Stimulated activated CD4-positive, alpha-beta T cell treated with anti-CD3 and anti-CD28 coated beads, Interleukin-4, amount 100 ng/mL, for 1 hour (primary cell): ENCODE measurements at places on chromosomes 7 and 10.

GRCh38 chr7:26593393-26593792 is 271.0 kb downstream of the SKAP2 start:
- DNase-seq = no peak

DNA sequence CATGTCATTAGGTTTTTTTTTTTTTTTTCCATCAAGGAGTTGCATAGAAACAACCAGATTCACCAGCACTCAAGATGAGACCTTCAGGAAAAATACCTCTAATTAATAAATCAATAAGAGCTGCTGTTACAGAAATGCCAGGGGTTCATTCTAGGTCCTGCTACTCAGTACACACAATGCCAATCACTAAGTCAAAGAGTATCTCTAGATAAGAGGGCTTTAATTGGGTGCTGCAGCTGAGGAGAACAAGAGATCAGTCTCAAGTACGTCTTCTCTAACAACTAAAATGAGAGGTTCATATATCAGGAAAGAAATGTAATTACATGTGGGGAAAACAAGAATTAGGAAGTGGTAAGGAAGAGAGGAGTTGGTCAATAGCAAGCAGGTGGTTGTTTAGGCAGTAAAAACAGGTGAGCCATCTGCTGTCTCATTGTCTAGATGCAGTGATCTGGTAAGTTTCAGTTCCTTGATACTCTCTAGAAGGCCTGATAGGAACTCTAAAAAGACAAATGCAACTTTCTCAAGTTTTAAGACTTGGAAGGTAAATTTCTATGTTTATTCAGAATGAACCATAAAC is 272.9 kb upstream of the ZWINT start:
- DNase-seq = no peak

DNA sequence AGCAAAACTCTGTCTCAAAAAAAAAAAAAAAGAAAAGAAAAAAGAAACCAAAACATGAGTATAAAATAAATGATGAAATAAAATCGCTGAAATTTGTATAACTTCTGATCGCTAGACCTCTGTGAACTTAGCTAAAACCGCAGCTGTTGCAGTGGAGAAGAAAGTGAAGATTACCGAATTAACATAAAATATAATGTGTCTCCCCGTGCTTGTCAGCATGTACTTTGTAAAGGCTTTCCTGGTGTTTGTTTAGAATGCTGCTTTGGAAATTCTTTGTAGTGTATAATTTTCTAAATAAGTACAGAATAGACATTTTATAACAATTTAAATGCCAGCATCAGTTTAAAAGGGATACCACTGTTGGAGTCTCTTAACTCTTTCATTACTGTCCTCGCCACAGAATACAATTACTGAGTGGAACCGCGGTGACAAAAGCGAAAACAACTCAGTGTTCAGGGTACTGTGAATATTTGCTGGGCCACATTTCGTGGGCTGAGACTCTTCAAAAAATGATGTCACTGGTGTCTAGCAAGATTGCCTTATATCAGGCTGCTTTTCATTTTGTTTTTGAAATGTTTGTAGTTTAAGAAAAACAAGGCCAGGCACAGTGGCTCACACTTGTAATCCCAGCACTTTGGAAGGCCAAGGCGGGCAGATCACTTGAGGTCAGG is 167.7 kb downstream of the NSUN6 start:
- no peak for DNase-seq

GRCh38 chr10:132515811-132516726 is 21.5 kb upstream of the INPP5A start:
- no peak for DNase-seq

GRCh38 chr7:9937944-9938631 is 1035.6 kb upstream of the PHF14 start:
- DNase-seq = no peak

DNA sequence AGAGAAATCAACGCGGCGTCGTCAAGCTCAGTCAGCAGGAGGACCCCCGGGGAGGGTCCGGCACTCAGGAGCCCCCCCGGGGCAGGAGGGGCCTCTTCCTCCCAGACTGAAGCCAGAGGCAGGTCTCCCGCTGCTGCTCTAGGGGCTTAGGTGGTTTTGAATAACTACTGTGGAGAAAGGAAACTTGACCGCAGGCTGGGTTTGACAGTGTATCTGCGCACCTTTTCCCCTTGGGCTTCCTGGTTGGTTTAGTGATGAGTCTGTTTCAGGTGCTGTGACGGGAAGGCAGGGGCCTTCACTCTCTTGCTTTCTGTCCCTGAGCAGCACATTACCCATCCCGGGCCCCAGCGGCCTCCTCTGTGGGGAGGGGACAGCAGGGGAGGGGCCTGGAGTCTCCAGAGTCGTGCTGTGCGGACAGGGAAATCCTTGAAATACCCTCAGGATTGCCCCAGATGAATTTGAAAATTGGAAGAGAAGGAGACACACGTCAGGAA is 262.2 kb downstream of the ADARB2 start:
- no peak for DNase-seq

- peak; percentile 84 for DNase-seq
Observed at GRCh38 chr10:12348870-12349628, at the start of gene CAMK1D. TSS of gene CAMK1D (plus strand) at chr10:12349547.

- DNase-seq = no peak
Observed at GRCh38 chr7:31419505-31420055, 79.1 kb upstream of the NEUROD6 start.

GRCh38 chr7:27196287-27196767 is 3.6 kb downstream of the HOXA13 start:
- DNase-seq = peak; percentile 90

DNA sequence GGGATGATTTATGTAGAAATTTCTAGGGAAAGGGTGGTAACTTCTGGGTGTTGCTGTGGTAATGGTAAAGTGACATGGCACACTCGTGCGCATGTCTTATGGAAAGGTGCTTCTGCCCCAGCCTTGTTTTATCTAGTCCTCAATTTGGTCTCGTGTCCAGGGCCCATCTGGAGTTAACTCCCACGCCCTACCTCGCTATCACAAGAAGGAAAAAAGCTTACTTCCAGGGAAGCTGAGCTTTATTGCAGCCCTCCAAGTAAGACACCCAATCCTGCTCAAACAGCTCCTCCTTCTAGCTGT is 611.8 kb downstream of the TNS3 start:
- no peak for DNase-seq

GRCh38 chr7:101102026-101102425 is 16.7 kb downstream of the TRIM56 start:
- DNase-seq = no peak

- no peak for DNase-seq
Observed at GRCh38 chr7:23334482-23335056, 35.4 kb downstream of the MALSU1 start.

- no peak for DNase-seq
Observed at GRCh38 chr10:97644936-97645335, 4.5 kb downstream of the PI4K2A start.

DNA sequence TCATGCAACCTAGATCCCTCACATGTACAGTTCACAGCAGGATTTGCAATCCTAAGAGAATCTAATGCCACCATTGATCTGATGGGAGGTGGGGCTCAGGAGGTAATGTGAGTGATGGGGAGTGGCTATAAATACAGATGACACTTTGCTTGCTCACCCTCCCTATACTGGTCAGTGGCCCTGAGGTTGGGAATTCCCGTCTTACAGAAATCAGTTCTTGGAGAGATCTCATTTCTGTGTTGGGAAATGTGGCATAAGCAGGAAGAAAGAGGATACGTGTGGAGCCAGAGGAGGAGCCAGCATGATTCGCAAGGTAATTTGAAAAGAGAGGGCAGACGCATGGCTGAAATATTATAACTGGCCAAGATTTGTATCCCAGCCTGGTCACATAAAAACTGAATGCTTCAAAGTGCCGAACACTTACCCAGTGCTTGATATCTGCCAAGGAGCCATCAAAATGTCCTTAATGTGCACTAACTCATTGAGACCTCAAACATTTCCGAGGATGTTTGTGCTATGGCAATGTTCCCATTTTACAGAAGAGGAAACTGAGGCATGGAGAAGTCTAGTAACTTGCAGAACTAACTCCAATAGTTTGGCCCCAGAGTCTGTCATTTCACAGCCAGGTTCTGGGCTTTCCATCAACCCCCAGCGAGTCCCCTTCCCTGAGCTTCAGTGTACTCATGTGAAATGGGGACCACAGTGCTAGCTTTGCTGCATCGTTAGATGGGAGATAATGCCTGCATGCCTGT is 5.5 kb upstream of the IKZF1 start:
- no peak for DNase-seq

DNA sequence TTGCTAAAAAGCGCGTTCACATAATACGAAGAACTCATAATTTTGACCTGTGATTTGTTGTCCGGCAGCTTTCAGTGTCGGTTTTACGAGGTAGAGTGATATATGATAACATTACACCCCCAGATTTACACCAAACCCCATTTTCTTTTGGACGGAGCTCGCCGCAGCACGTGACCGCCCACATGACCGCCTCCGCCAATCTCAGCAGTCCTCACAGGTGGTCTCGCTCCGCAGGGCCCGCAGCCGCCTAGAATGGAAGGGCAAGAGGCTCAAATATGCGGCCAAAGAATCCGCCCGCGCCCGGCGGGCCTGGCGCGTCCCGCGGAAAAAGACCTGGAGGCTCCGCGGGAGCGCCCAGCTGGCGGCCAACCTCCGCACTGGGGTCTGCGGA is at the start of gene HOXA7:
Gene HOXA7 (minus strand): TSS at position 168 of the 391 bp plus-strand sequence. CDS start 130 bp downstream, at position 38.
- no peak for DNase-seq

GRCh38 chr10:29734640-29734961 is 99.8 kb upstream of the SVIL start:
- DNase-seq = no peak

GRCh38 chr10:45058580-45058979 is 57.9 kb downstream of the ZNF22 start:
- no peak for DNase-seq

GRCh38 chr7:26379711-26380110 is 88.0 kb downstream of the SNX10 start:
- no peak for DNase-seq

DNA sequence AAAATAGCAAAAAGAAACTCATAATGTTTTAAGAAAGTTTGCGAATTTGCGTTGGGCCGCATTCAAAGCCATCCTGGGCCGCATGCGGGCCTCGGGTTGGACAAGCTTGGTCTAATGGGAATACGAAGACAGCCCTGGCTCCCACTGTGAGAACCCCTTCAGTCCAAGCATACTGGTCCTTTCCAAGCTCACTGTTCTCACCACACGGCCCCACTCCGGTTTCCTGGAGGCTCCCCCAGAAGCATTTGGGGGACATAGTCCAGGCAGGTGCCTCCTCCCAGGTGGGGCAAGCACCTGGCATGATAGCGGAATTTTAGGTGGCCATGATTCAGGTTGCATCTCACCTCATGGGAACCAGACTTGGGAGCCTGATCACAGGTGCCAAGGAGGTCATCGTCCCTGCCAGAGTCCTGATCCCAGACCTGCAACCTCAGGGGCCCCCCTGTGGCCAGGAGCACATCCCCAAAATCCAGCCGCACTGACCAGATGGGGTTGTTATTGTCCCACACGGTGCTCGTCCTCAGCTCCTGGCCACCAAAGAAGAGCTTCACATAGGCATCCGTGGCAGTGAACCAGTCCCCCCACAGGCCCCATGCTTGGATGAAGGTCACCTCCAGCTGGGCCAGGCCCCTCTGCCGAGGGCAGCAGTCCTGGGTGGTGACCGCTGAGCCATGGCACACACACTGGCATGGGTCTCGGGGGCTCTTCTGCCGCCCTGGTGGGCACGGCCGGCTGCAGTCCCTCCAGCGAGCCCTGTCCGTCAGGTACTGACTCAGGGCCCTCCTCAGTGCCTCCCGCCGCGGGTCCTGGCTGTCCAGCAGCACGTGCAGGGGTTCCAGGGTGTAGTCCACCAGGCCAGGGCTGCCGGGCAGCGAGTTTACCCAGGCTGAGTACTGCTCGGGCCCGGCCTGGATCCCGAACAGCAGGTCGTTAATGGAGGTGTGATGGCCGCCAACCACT is 4.4 kb downstream of the PRF1 start:
- DNase-seq = no peak

GRCh38 chr10:125979976-125980375 is 83.6 kb downstream of the FANK1 start:
- DNase-seq = no peak

DNA sequence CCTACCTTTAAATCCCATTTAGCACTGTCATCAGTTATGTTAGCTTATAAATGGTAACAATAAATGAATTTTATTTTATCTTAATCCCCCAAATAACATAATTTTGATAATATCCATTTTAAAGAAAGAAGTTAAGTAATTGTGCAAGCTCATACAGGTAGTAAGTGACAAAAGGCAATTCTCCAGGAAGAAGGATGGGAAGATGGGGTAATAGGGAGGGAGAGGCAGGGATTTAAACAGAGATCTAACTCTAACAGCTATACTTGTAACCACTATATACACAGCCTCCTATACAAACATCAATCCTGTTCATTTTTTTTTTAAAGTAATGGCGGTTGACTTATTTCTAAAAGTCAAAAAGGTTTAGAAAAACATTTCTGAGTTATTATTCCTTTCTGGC is 119.4 kb downstream of the SGMS1 start:
- no peak for DNase-seq

DNA sequence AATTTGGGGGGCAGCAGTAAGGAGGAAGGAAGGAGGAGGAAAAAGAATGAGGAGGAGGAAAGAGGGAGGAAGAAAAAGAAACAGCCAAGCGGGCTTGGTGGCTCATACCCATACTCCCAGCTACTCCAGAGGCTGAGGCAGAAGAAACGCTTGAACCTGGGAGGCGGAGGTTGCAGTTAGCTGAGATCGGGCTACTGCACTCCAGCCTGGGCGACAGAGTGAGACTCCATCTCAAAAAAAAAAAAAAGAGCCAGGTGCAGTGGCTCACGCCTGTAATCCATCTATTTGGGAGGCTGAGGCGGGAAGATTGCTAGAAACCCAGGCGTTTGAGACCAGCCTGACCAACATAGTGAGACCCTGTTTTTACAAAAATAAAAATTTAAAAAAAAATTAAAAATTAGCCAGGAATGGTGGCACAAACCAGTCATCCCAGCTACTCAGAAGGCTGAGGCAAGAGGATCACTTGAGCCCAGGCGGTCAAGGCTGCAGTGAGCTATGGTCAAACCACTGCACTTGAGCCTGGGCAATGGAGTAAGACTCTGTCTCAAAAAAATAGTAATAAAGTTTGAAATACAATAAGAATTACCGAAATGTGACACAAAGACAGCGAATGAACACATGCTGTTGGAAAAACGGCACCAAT is 14.1 kb upstream of the CRCP start:
- DNase-seq = no peak

- DNase-seq = no peak
Observed at GRCh38 chr7:73307436-73307835, 1.2 kb downstream of the NSUN5 start.

- no peak for DNase-seq
Observed at GRCh38 chr10:133309720-133310398, 1.1 kb downstream of the ZNF511 start.

DNA sequence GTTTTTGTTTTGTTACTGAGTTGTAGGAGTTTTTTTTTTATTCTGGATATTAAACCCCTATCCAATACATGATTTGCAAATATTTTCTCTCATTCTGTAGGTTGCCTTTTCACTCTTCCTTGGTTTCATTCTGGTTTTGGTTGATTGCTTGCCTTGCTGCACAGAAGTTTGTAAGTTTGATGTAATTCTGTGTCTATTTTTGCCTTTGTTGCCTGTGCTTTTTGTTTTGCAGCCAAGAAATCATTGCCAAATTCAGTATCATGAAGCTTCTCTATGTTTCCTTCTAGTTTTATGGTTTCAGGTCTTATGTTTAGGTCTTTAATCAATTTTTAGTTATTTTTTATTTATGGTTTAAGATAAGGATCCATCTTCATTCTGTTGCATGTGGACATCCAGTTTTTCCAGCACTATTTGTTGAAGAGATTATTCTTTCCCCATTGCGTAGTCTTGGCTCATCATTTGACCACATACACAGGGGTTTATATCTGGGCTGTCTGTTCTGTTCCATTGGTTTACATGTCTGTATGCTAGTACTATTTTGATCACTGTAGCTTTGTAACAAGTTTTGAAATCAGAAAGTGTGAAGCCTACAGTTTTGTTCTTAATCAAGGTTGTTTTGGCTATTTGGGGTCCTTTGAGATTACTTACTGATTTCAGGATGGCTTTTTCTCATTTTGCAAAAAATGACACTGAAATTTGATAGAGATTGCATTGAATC is 26.4 kb downstream of the BMPR1A start:
- DNase-seq = no peak
